ENCODE measurements at places on chromosomes 12 and 14.

DNA sequence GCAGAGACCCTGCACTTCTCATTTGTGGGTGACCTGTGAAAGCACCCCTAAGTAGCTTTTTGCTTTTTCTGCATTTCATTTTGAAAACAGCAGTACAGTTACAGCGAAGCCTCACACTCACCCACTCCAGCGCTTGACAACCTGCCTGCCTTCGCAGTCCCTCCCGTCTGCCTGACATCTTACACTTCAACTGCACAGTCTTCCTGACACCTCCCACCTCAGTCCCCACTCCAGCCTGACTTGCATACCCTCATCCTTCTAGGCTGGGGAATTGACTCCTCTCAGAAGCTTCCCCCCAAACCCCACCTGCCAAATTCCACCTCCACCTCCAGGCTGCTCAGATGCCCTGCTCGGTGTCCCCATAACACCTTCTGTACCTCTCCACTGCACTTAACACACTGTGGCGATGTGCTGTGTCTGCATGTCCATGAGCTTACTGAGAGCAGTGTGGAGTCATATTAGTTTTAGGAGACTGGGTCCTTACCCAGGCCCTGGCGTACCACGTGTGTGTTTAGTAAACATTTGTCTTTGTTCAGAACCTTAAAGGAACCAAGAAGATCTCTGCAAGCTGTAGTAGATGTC lies 159.4 kb downstream of the PRKCH start:
- DNase-seq: no peak

- no peak for DNase-seq
Observed at GRCh38 chr14:92322516-92322915, 449 bp upstream of the SLC24A4 start.

- no peak for DNase-seq
Observed at GRCh38 chr14:106200541-106201315, 674.3 kb downstream of the TMEM121 start.

GRCh38 chr14:85039353-85039626 lies 490.7 kb upstream of the FLRT2 start:
- DNase-seq: no peak

DNA sequence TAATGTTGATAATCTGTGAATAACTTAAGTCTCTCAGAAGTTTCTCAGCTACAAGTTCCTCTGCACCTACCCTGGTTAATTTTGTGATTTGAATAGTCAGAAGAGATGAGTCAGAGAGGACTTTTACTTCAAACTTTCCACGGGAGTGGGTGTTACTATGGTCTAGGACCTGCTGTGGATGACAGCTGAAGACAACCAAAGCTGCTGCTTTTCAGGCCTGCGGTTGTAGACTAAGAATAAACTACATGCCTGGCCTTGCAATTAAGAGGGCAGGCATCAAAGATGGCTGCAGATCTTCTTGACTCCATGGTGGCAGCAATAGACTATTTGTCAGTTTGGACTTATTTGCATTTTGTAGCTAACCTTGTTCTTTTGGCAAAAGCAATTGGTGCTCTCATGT lies 227.1 kb upstream of the KRR1 start:
- no peak for DNase-seq

- no peak for DNase-seq
Observed at GRCh38 chr12:96774496-96775256, 132.4 kb upstream of the NEDD1 start.

DNA sequence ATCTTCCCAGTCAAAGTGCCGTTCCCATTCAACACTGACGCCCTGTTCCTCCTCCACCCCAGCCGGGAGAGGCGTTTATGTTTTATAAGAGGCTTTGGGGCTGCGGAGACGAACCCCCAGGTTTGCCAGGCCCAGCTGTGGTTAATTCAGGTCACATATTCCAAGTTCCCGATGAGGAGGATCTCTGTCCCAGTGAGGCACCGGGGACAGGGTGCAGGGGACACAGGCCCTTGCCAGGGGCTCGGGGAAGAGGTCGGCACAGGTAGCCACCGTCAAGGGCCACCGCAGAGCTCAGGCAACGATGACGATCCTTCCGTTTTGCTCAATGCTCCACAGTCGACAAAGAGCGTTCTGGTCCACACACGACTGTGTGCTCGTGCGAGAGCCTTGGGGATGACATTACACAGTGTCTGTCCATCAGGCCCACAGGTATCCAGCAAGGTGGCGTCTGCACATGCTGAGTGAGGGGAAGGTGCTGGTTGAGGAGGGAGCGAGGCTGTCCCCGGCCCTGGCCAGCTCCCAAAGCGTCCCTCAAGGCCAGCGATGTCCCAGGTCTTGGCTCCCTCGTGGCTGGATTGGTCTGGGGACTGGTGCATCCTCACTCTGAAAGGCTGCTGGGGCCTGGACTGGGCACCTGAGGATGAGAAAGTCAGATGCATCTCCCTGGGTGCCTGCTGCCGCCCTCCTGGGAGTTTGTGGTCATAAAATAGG lies 189.2 kb upstream of the C14orf180 start:
- no peak for DNase-seq

DNA sequence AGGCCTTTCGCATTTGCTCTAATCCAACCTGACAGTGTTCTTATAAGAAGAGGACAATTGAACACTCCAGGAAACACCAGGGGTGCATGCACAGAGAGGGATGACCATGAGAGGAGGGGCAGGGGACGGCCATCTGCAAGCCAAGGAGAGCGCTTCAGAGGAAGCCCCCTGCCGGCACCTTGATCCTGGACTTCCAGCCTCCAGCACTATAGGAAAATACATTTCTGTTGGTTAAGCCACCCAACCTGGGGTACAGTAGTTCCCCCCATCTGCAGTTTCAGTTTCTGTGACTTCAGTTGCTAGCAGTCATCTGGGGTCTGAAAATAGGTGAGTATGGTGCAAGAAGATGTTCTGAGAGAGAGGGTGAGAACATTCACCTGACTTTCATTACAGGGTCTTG lies 64.7 kb downstream of the CLMN start:
- DNase-seq: no peak

DNA sequence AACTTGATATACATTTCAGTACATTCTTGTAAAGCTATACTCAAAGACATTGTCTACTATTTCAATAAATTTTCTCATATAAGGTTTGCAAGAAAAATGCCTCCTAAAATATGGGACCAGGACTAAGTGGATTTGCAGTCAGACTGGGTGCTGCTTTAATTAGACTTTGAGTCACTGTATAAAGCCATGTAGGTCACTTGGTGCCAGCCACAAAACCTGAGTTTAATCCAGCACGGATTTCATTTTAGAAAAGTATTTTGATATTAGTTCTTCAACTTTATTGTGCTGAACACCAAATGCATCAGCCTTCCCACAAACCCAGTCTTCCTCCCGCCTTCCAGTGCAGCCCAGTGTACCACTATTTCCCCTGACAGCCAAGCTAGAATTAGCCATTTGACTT lies 9.9 kb upstream of the NID2 start:
- no peak for DNase-seq

DNA sequence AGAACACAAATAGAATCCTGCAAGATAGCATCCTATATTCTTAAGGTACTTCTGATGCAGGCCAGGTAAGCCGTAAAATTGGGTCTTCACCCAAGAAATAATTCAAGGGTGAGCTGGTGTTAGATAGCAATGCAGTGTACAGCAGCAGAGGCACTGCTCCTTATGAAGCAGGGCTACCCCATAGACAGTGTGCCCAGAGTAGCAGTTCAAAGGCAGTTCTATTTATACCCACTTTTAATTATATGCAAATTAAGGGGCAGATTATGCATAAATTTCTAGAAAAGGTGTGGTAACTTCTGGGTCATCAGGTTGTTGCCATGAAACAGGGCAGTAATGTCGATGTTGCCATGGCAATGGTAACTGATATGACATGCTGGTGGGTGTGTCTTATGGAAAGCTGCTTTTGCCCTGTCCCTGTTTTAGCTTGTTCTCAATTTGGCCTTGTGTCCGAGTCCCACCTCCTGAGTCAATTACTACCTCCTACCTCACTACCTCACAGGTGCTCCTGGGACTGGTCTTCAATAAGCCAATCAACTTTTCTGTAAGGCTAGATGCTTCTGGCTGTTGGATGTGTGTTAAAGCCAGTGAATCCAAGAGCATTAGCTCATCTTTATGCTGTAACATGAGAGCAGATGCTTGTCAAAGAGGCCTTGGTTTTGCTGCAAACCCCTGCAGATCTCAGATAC lies 61.0 kb downstream of the PPM1A start:
- DNase-seq: no peak

DNA sequence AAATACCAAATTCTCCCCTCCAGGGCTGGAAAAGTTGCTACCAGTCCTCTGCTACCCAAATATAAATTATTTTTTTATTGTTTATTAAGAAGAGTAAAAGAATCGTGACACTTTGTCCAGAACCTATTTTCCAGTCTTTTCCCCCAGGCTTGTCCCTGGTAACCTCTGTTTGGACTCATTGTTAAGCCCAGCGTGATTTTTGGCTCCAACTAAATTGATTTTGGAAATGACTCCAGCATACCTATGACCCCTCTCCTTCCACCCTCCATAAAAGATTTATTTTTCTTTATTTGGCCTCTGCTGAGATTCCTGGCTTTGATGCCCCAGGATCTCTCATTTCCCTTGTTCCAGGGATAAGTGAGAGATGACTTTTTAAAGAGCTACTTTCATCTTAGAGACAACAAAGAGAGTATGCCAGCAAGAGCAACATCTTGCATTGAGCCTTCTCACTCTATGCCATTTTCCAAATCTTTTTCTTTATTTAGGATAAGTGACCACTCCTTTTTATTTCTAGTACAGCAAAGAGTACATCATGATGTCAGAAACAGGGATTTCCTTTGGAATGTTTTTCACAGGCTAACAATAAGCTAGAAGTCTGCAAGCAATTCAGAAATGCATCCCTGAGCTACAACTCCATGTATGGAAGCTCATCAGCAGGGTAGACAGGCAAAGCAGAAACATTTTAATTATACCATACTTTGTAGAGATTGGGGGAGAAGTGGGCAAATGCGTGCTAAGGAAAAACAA lies 75.8 kb downstream of the DAD1 start:
- no peak for DNase-seq

DNA sequence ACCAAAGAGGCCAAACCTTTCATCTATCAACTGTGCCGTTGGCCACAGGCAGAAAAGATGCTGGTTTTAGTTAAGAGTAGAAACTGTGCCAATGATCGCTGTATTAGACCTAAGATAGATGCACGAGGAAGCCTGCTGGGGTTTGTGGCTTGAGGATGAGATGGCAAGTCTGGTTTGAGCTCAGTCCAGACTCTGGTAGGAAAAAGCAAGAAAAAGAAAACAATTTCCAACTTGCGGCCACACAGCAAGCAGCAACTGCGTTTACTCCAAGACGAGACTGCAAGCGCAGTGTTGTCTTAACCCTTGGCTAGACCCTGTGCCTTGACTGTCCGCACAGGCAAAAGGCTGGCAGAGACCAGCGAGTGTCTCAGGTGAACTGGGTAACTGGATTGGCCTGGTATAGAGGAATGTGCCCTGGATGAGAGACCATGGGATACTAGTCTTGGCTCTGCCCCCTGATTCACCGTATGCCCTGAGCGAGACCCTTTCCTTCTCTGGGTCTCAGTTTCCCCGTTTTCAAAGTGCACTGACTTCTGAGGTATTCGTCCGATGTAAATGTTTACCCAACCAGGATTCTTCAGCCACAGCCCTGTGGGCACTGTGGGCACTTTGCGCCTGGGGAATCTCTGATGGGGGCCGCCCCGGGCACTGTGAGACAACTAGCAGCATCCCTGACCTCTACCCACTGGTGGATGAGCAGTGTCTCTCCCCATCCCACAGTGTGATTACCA lies 113.4 kb downstream of the DICER1 start:
- no peak for DNase-seq

- no peak for DNase-seq
Observed at GRCh38 chr14:34046799-34047520, 96.1 kb upstream of the EGLN3 start.

DNA sequence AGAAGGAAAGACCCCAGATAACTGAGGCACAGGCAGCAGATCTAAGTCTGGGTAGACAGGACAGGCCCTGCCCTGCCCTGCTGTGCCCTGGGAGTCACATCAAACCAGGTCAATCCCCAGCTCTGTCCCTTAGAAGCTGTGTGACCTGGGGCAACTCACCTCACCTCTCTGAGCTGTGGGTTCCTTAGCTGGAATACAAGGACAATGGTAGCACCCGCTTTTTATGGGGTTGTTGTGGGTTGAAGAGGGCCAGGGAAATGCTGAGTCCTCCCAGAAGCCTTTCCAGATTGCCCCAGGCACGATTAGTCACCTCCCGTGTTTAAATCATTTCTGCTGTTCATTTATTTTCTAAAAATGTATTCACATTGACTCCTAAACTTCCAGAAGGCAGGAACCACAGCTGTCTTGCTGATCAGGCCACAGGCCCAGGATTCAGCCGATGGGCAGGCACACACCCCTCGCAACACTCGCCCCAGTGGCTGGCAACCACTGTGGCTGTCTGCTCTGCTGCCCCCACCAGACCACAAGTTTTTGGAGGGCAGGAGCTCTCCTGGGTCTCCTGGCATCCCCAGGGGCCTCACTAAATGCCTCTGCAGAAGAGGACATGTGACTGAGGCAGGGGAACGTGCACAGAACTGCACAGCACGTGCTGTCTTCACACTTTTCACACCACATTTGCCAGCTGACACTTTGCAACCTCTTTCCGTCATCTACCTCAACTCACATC lies 3.0 kb downstream of the SELPLG start:
- peak; percentile 91 for DNase-seq

DNA sequence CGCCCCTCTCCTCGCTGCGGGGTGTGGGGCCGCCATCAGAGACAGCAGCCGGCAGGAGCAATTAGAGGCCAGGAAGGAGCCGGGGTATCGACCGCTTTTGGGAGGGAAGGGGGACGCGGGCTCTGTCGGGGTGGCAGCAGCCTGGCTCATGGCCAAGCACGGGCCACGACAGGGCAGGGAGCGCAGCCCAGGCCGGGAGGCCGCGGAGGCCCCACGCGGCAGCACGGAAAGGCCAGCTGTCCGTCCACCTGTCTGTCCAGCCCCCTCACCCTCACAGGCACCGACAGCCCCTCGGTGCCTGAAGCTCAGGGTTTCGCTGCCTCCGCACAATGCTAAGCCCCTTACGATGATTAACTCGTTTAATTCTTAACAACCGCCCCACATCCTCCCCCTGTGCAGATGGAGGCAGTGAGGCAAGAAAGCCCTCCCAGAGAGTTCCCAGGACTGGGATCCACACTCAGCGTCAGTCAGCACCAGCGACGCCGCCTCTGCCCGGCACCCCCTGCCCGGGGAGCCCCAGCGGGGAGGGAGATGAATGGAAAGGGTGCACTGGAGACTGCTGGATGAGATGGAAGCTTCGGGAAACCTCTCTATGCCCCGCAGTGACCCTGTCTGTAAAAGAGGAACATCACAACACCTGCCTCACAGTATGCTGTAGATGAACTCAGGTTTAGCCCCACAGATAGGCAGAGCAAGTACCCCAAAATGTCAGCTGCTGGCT lies 23.7 kb downstream of the NCOR2 start:
- no peak for DNase-seq

- no peak for DNase-seq
Observed at GRCh38 chr12:57103856-57104255, 7.3 kb downstream of the STAT6 start.

DNA sequence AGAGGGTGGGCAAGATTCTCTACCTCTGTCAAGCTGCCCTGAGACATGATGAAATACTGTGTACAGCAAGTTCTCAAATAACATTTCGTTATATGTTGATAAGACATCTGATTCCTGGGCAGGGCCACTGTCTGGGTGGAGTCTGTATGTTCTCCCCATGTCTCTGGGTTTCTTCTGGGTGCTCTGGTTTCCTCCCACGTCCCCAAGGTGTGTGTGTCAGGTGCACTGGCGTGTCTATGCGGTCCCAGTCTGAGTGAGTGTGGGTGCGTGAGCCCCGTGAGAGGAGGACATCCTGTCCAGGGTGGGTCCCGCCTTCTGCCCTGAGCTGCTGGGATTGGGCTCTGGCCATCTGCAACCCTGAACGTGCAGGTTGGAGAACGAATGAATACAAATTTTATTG lies 29.6 kb downstream of the KCTD10 start:
- no peak for DNase-seq

GRCh38 chr12:91357381-91357780 lies 174.8 kb upstream of the DCN start:
- no peak for DNase-seq
